Renal cortex interstitium (tissue), 15 donors: ENCODE measurements at places on chromosomes 1 and 21. TPM values are rescaled to one million over a fixed set of nuclear protein-coding genes. Genes with fewer than 3 reads are reported as not detected.

Gene SV2A
- 7.7 TPM for polyA plus RNA-seq

Gene SAMD11
- 87.0 TPM for polyA plus RNA-seq

Gene CSF1
- polyA plus RNA-seq, result 6.2 TPM

Gene RNU1-1
- polyA plus RNA-seq, result 1.5 TPM

Gene EXO5
- polyA plus RNA-seq, result 14.2 TPM

GRCh38 chr1:103144681-103145080, 36.4 kb upstream of the COL11A1 start:
- no peak for DNase-seq

- DNase-seq, result no peak
Measured at GRCh38 chr21:43266534-43266933, 97.7 kb downstream of the CRYAA start.

- no peak for DNase-seq
Measured at GRCh38 chr1:61278966-61279365, 196.6 kb downstream of the NFIA start.

- no peak for DNase-seq
Measured at GRCh38 chr1:61583703-61584102, 141.2 kb downstream of the TM2D1 start.

- no peak for DNase-seq
Measured at GRCh38 chr21:30194701-30195299, 21.1 kb downstream of the CLDN8 start.

- no peak for DNase-seq
Measured at GRCh38 chr1:10508511-10508951, 33.8 kb downstream of the PEX14 start.

DNA sequence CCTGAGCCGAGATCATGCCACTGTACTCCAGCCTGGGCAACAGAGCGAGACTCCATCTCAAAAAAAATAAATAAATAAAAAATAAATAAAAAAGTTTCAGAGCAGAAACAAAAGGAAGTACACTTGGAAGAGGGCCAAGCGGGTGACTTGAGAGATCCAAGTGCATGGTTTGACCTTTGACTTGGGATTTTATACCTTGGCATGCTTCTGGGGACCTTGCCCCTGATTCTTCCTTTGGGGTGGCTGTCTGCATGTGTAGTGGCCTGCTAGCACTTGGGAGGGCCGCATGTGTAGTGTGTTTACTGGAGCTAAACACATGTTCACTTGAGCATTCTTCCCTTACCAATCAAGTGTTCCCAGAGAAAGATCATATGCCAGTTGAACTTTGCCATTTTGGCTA, 114.0 kb downstream of the DTL start:
- DNase-seq, result no peak

- DNase-seq, result no peak
Measured at GRCh38 chr1:53341521-53341895, 13.6 kb upstream of the LRP8 start.

GRCh38 chr1:84675106-84675505, 15.2 kb downstream of the SSX2IP start:
- DNase-seq, result no peak

DNA sequence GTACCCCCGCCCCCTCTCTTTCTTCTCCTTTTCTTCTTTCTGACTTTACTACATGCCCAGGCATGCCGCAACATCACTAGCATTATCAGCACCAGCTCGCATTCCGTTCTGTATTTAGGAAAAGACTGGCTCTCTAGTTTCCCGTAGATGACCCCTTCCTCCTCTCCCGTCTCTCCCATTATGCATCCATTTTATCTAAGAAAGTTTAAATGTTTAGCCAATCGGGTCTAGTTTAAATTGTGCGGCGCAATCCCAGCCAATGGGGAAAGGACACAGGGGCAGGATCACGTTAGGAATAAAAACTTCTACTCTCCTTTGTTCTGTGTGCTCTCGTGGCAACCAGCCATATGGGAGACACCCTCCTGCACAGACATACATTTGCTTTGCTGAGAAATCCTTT, 2.3 kb upstream of the KRTAP10-7 start:
- DNase-seq, result no peak
